Lower lobe of right lung (tissue), 2 donors: ENCODE measurements at places on chromosomes 7 and 10. TPM values are rescaled to one million over a fixed set of nuclear protein-coding genes. Genes with fewer than 3 reads are reported as not detected.

DNA sequence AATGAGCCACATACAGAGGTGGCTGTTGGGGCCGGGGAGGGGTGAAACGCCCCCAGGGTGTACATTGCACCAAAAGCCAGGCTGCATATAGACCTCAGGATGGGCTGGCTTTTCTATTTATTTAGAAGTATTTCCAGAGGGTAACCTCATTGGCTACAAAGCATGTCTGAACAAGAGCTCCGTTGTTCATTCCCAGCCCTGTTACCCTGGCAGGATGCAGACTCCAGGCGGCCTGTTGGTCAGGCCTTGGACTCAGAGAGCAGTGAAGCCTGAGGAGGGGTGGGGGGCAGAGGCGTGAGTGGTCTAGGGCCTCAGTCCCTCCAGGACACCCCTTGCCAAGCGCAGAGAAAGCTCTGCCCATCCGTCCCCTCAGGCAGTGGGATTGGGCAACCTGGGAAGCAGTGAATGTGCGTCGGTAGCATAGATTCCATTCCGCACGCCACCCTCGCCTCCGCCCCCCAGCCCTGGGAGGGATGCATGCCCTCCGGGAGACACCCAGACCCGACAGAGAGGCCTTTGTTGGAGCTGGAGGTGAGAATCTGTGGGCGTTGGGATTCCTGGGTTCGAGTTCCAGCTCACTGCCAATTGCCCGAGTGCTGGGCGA lies 41.9 kb downstream of the TCF7L2 start:
- no peak overlapping the region for H3K27ac ChIP-seq
- no peak for DNase-seq
- H3K4me1 ChIP-seq, result peaks cover 7% of the 10 kb centered on the region
- no peak overlapping the region for H3K4me3 ChIP-seq
- peaks cover 4% of the 10 kb centered on the region for H3K36me3 ChIP-seq

DNA sequence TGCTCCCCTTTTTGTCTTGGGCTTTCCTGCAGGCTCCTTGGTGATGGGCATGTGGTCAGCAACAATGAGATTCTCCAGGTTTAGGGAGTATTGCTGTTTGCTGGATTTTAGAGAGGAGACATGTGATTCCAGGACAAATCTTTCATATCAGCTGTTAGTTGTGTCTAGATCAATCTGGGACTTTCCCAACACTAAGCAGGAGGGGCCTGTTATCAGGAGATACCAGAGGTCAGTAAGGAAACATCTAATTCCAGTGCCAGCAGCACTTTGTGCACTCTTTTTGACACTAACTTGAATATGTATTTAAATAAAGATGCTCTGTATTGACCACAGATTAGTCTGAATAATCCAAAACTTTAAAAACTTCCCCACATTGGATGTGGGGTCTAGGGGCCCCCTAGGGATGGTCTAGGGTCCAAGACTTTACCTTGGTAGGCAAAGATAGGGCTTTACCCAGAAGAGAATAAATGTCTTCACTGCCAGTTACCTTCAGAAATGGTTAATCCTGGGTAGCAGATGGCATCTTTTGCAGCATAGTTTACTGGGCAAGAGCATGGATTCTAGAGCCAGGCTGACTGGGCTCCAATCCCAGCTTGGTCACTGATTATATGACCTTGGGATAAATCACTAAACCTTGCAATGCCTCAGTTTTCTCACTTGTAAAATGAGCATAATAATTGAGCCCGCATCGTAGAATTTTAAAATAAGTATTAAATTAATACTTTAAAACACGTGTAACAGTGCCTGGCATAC lies 6.4 kb upstream of the FIGNL1 start:
- H3K27me3 ChIP-seq, result no peaks in the 10 kb centered on the region
- H3K4me1 ChIP-seq, result no peaks in the 10 kb centered on the region
- H3K36me3 ChIP-seq, result no peaks in the 10 kb centered on the region
- no peak overlapping the region for H3K4me3 ChIP-seq
- DNase-seq, result no peak
- H3K27ac ChIP-seq, result no peak overlapping the region

DNA sequence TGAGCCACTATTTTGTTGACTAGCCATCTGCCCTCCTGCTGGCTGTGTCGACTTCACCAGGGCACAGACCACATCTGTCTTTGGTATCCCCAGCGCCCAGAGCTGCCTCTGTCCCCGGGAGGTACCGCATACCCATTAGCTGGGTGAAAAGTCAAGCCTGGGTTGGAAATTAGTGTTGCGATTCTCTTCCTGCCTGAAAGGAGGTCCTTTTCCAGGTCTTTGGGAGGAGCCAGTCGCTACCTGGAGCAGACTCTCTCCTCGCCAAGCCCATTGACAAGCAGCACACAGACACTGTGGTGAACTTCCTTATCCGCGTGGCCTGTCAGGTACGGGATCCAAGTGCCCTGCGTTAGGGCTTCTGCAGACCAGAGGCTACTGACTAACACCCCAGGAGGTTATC lies 79.4 kb downstream of the TRRAP start:
- no peaks in the 10 kb centered on the region for H3K4me1 ChIP-seq
- H3K36me3 ChIP-seq, result peaks cover 100% of the 10 kb centered on the region
- H3K4me3 ChIP-seq, result no peak overlapping the region
- DNase-seq, result no peak
- no peaks in the 10 kb centered on the region for H3K27me3 ChIP-seq

DNA sequence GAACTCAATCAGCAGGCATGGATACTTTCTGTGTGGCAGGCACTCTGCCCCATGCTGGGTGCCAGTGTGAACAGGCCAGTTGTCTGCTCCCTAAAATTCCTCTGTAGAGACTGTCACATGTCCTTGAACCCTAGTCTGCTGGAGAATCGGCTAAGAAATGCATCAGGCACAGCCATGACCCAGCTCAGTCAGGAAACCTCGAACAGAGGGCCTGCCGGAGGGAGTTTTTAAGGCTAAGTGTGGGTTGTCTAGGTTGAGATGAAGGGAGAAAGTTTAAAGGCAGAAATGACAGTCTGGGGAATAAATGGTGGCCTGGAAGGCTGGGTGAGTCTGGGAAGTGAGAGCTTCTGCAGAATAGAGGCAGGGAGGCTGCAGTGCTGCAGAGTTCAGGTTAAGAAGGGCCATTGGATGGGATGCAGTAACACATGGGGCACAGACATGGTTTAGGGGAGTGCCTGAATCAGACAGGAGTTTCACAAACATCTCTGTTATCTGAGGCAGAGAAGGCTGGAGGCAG lies 45.3 kb downstream of the WDFY4 start:
- peaks cover 9% of the 10 kb centered on the region for H3K4me1 ChIP-seq
- DNase-seq, result no peak
- peaks cover 5% of the 10 kb centered on the region for H3K36me3 ChIP-seq
- no peak overlapping the region for H3K4me3 ChIP-seq
- no peaks in the 10 kb centered on the region for H3K27me3 ChIP-seq

Gene CLDN4
- 116 TPM for total RNA-seq

DNA sequence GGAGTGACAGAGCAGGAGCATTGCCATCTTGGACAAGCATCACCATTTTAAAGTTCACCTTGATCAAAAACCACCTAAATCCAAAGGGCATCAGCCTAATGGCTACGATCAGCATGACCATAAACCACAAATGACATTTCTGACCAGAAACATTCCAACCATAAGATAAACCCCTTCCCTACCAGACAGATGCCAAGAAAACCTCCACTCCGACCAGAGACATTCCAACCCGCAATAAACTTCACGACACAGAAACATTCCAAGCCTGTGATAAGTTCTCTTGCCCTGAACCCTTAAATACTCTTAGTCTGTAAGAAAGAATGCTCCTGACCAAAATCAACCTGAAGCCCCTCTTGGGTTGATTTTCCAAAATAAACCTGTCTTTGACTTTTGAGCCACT lies 606.9 kb downstream of the POM121L12 start:
- no peaks in the 10 kb centered on the region for H3K4me1 ChIP-seq
- H3K4me3 ChIP-seq, result no peak overlapping the region
- no peak overlapping the region for H3K27ac ChIP-seq
- H3K27me3 ChIP-seq, result no peaks in the 10 kb centered on the region
- H3K36me3 ChIP-seq, result no peaks in the 10 kb centered on the region

DNA sequence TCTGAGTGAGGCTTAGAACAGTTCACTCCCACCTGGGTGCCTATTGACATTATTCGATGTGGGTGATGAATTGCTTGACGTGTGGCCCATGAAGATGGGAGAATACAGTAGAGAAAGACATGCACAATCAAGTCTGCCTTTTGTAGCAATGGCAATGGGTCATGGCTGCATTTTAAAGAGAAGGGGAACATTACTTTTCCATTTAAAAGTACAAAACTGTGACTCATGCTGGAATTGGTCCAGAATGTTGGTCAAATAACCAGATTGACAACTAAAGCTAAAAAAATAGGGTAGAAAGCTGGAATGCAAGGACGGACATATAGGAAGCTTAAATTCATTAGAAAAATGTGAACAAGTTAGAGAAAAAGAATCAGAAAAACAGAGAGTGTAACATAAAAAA lies 104.1 kb upstream of the SLC25A13 start:
- no peaks in the 10 kb centered on the region for H3K36me3 ChIP-seq
- H3K4me1 ChIP-seq, result no peaks in the 10 kb centered on the region
- DNase-seq, result no peak
- no peak overlapping the region for H3K27ac ChIP-seq

DNA sequence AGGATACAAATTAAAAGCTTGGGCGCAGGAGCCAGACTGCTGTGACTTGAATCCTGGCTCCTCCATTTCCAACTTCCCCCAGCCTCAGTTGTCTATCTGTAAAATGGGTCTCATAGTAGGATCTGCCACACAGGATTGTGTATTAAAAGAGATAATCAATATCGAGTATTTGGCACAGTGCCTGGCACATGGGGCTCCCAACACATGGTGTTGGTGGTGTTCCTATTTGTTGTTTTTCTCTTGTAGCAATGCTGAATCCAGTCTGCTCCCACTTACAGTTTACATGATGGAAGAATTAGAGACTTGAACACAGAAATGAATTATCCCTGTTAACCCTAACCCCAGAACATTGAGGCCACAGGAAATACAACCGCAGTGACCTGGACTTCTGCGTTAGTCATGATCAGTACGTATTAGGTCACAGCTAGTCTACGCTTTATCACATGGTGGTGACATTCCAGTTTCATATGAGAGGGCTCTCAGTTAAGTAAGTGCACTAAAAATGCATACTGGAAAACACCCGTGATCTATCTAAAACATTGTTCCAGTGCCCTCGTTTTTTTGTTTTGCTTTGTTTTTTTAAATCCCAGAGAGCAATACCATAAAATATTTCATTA lies 169.5 kb upstream of the KLF14 start:
- peak overlapping the region; percentile 73 for H3K27ac ChIP-seq
- H3K4me3 ChIP-seq, result no peak overlapping the region
- no peaks in the 10 kb centered on the region for H3K27me3 ChIP-seq
- peaks cover 39% of the 10 kb centered on the region for H3K36me3 ChIP-seq
- DNase-seq, result no peak

- H3K4me1 ChIP-seq, result no peaks in the 10 kb centered on the region
- H3K27me3 ChIP-seq, result no peaks in the 10 kb centered on the region
- no peaks in the 10 kb centered on the region for H3K36me3 ChIP-seq
- H3K4me3 ChIP-seq, result no peak overlapping the region
- H3K27ac ChIP-seq, result no peak overlapping the region
Measured at GRCh38 chr7:157116762-157117161, 22.0 kb upstream of the UBE3C start.

GRCh38 chr7:11221984-11222383 lies 248.3 kb downstream of the PHF14 start:
- DNase-seq, result no peak
- H3K36me3 ChIP-seq, result no peaks in the 10 kb centered on the region
- H3K27ac ChIP-seq, result no peak overlapping the region

DNA sequence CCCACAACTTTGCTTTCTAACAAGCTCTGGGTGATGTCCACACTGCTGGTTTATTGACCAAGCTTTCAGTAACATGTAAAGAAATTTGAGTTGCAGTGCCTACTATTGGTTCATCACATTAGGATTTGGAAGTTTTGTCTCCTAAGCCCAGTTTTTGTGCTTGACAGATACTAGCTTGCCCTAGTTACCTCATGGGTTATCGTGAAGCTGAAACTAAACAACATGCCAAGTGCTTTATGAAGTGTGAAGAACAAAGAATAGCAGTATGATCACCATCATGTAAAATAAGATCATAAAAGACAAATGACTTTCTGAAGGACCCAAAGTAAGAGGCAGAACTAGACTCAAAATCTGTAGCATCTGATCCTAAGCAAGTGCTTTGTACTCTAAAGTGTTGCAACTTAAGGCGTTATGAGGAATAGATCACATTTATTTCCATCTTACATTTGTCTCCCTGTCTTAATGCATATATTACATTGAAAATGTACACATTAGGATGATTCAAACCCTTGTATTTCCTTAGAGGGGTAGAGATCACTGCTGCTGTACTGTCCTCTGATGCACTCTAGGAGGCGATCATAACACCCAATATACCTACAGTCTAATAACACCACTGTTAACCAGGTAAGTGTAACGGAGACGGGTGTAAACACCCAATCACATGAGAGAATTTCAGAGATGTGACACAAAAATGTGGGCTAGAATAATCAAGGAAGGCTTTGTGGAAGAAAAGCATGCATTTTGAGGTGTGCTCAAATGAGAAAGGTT lies 71.3 kb downstream of the NRCAM start:
- no peaks in the 10 kb centered on the region for H3K27me3 ChIP-seq
- no peaks in the 10 kb centered on the region for H3K36me3 ChIP-seq
- H3K27ac ChIP-seq, result no peak overlapping the region
- no peak overlapping the region for H3K4me3 ChIP-seq
- DNase-seq, result no peak

Gene ADCYAP1R1
- 2.9 TPM for total RNA-seq

GRCh38 chr10:73117976-73118743 lies 7.9 kb downstream of the NUDT13 start:
- peaks cover 29% of the 10 kb centered on the region for H3K36me3 ChIP-seq
- H3K4me3 ChIP-seq, result no peak overlapping the region
- H3K27me3 ChIP-seq, result no peaks in the 10 kb centered on the region
- DNase-seq, result no peak

DNA sequence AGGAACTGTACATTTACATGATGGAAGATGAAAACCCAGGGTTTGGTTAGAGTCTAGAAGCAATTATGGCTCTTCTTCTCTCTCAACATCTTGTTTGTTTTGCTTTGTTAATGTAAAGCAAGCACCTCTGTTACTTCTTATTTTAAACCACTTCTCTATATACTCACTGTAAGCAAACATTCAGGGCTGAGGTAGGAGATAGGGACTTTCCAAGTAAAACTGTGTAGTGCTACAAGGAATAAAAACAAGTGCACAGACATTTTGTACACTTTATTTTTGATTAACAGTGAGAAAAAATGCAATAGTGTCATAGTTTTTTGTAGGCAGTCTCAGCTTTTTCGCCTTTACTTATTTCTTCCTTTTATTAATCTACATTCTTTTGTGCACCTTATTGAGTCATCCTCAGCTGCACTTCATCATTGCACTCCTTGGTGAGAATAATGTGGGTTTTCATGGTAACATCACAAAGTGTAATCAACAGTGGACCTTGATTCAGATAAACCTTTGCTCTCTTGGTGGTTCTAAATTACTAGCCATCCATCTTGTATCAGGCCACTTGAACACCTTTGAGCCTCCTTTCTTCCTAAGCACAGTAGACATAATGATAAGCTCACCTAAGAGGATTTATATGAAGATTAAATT lies 52.9 kb downstream of the ELMO1 start:
- peaks cover 38% of the 10 kb centered on the region for H3K4me1 ChIP-seq
- no peaks in the 10 kb centered on the region for H3K36me3 ChIP-seq
- no peaks in the 10 kb centered on the region for H3K27me3 ChIP-seq
- DNase-seq, result no peak
- no peak overlapping the region for H3K4me3 ChIP-seq

- H3K27ac ChIP-seq, result no peak overlapping the region
- no peaks in the 10 kb centered on the region for H3K27me3 ChIP-seq
- H3K4me3 ChIP-seq, result no peak overlapping the region
Measured at GRCh38 chr10:14684354-14684753, 90.3 kb downstream of the FAM107B start.

Gene SHH
- total RNA-seq, result 7.3 TPM

Gene NODAL
- not detected for total RNA-seq

GRCh38 chr7:73967832-73968290 lies 60.1 kb upstream of the ELN start:
- H3K27me3 ChIP-seq, result no peaks in the 10 kb centered on the region
- no peaks in the 10 kb centered on the region for H3K36me3 ChIP-seq
- no peaks in the 10 kb centered on the region for H3K4me1 ChIP-seq
- DNase-seq, result no peak
